Caco-2 (cell line): ENCODE measurements at places on chromosomes 13 and 19. TPM values are rescaled to one million over a fixed set of nuclear protein-coding genes. Genes with fewer than 3 reads are reported as not detected.

DNA sequence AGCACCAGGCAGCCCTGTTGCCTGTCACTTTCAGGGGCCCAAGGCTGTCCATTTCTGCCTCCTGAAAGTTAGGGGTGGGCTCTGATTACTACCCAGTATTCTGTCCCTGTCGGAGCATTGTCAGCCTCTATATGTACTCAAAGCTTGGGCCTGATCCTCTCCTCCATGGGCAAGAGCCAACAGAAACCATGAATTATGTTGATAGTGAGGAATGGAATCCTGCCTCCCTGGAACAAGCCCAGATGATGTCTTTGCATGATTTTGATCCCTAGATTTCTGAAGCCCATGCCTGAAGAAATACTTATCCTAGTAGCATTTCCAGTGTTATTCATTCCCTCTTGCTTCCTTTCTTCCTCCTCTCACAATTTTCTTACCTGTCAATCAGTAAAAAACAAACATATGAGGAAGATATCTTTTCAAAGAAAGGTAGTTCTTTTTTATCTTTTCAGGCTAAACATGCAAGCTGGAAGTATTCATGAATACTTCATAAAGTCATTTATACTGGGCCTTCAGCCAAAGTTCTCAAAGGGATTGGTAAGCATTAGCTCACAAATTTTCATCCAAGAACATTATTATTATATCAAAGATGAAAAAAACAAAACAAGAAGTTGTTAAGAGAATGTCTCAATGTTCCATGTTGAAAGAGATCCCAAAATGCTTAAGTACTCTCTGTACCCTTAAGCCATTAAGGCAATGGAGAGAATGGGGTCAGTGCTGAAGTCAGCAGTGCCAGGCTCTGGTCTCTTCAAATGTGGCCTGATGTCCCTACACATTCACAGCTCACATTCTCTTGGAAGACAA, 171.7 kb downstream of the NHLRC3 start:
- H3K27me3 ChIP-seq = no peaks in the 10 kb centered on the region
- no peaks in the 10 kb centered on the region for H3K36me3 ChIP-seq
- H3K4me1 ChIP-seq = no peaks in the 10 kb centered on the region
- no peak overlapping the region for H3K27ac ChIP-seq

GRCh38 chr13:89903115-89903514, 1444.4 kb upstream of the MIR17HG start:
- no peak overlapping the region for H3K4me3 ChIP-seq
- DNase-seq = no peak
- H3K4me1 ChIP-seq = no peaks in the 10 kb centered on the region
- H3K36me3 ChIP-seq = no peaks in the 10 kb centered on the region
- H3K27ac ChIP-seq = no peak overlapping the region
- no peaks in the 10 kb centered on the region for H3K27me3 ChIP-seq

GRCh38 chr19:31338069-31338776, 11.0 kb downstream of the TSHZ3 start:
- no peaks in the 10 kb centered on the region for H3K27me3 ChIP-seq
- no peaks in the 10 kb centered on the region for H3K36me3 ChIP-seq
- peak; percentile 49 for DNase-seq
- no peak overlapping the region for H3K4me3 ChIP-seq
- H3K4me1 ChIP-seq = no peaks in the 10 kb centered on the region
- no peak overlapping the region for H3K27ac ChIP-seq

- no peaks in the 10 kb centered on the region for H3K36me3 ChIP-seq
- H3K4me3 ChIP-seq = no peak overlapping the region
- DNase-seq = no peak
Observed at GRCh38 chr19:17679526-17680229, 8.5 kb downstream of the UNC13A start.

- H3K4me1 ChIP-seq = 0 out of 2 replicates have a peak, but pooled peaks cover 12% of the 10 kb centered on the region
- DNase-seq = peak; percentile 77
- H3K4me3 ChIP-seq = no peak overlapping the region
Observed at GRCh38 chr19:1853295-1854038, 5.2 kb upstream of the REXO1 start.

DNA sequence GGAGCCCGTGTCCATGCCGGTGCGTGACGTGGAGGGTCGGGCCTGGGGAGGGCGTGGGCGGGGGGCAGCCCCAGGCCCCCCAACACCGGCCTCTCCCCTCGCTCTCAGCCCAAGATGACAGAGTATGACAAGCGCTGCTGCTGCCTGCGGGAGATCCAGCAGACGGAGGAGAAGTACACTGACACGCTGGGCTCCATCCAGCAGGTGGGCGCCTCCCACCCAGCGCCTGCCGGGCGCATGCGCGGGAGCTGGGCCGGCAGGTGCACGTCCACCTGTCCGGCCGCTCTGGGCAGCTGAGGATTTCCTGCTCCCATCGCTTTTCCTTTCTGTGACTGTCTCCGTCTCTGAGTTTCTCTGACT, 49.8 kb downstream of the VAV1 start:
- H3K27me3 ChIP-seq = no peaks in the 10 kb centered on the region
- H3K4me3 ChIP-seq = no peak overlapping the region
- no peaks in the 10 kb centered on the region for H3K36me3 ChIP-seq

DNA sequence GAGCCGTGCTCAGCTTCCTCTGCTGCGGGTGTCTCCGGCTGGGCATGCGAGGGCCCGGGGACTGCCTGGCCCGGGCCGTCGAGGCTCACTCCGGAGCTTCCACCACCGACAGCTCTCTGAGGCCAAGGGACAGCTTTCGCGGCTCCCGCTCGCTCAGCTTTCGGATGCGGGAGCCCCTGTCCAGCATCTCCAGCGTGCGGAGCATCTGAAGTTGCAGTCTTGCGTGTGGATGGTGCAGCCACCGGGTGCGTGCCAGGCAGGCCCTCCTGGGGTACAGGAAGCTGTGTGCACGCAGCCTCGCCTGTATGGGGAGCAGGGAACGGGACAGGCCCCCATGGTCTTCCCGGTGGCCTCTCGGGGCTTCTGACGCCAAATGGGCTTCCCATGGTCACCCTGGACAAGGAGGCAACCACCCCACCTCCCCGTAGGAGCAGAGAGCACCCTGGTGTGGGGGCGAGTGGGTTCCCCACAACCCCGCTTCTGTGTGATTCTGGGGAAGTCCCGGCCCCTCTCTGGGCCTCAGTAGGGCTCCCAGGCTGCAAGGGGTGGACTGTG, 1.2 kb downstream of the S1PR4 start:
- H3K27me3 ChIP-seq = no peaks in the 10 kb centered on the region
- no peak overlapping the region for H3K4me3 ChIP-seq
- no peak for DNase-seq
- no peak overlapping the region for H3K27ac ChIP-seq

GRCh38 chr13:31908696-31909411, 122.7 kb upstream of the FRY start:
- no peak overlapping the region for H3K4me3 ChIP-seq
- no peaks in the 10 kb centered on the region for H3K36me3 ChIP-seq
- no peaks in the 10 kb centered on the region for H3K27me3 ChIP-seq

GRCh38 chr19:45593520-45593919, 8.5 kb downstream of the GPR4 start:
- no peak overlapping the region for H3K4me3 ChIP-seq
- H3K27me3 ChIP-seq = peaks cover 2% of the 10 kb centered on the region; the same call in 1 of the 2 replicates
- no peaks in the 10 kb centered on the region for H3K36me3 ChIP-seq
- no peak for DNase-seq
- H3K27ac ChIP-seq = no peak overlapping the region
- H3K4me1 ChIP-seq = peaks cover 4% of the 10 kb centered on the region

DNA sequence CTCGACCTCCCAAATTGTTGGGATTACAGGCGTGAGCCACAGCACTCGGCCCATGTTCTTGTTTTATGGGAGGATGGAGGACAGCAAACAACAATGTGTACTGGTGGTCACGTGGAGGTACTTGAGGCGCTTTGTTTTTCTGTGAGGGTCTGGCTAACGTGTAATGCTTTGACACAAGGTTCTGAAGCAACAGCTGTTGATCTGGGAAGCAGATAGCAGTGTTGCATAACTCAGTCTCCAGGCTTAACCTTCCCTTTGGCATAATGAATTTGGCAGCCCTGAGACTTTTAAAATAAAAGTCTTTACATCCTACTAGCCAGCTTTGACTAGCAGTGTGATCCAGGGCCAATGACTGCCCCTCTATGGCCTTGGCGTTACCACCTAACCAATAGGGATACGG, 6.9 kb upstream of the ZNF580 start:
- 0 out of 2 replicates have a peak, but pooled peaks cover 2% of the 10 kb centered on the region for H3K36me3 ChIP-seq
- peaks cover 7% of the 10 kb centered on the region for H3K4me1 ChIP-seq
- H3K27me3 ChIP-seq = no peaks in the 10 kb centered on the region
- H3K4me3 ChIP-seq = no peak overlapping the region
- peak overlapping the region; percentile 97 for H3K27ac ChIP-seq

DNA sequence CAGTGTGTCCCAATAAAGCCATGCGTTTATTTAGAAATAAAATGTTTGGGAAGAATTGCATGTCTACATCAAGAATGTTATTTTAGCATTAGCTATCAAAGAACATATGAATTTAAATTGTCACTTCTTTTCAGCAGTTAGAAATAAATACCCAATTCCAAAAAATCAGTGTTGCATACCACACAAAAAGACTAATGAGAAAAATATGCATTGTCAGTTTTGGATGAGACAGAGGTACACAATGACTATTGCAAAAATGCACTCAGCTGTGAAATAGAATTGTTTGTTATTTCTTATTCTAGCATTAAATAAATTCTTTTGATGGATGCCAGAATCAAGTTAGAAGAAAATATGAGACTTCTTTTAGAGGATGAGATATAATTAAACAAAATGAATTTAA, 833.9 kb downstream of the SLITRK1 start:
- H3K27me3 ChIP-seq = no peaks in the 10 kb centered on the region
- DNase-seq = no peak
- H3K36me3 ChIP-seq = no peaks in the 10 kb centered on the region
- no peaks in the 10 kb centered on the region for H3K4me1 ChIP-seq

GRCh38 chr19:29085206-29085605, 127.7 kb downstream of the UQCRFS1 start:
- no peak overlapping the region for H3K4me3 ChIP-seq
- H3K36me3 ChIP-seq = no peaks in the 10 kb centered on the region
- H3K4me1 ChIP-seq = peaks cover 4% of the 10 kb centered on the region; the same call in 1 of the 2 replicates
- no peaks in the 10 kb centered on the region for H3K27me3 ChIP-seq
- H3K27ac ChIP-seq = no peak overlapping the region
- no peak for DNase-seq

GRCh38 chr13:20993661-20994440, 67.5 kb downstream of the LATS2 start:
- no peaks in the 10 kb centered on the region for H3K27me3 ChIP-seq
- no peak for DNase-seq
- H3K36me3 ChIP-seq = peaks cover 9% of the 10 kb centered on the region
- H3K4me3 ChIP-seq = no peak overlapping the region
- H3K27ac ChIP-seq = peak overlapping the region; percentile 1
- no peaks in the 10 kb centered on the region for H3K4me1 ChIP-seq

- no peaks in the 10 kb centered on the region for H3K4me1 ChIP-seq
- H3K36me3 ChIP-seq = no peaks in the 10 kb centered on the region
- no peak for DNase-seq
- no peak overlapping the region for H3K27ac ChIP-seq
Observed at GRCh38 chr13:72696579-72696978, 30.9 kb downstream of the MZT1 start.

GRCh38 chr13:21121616-21122015, 54.7 kb downstream of the SKA3 start:
- H3K4me1 ChIP-seq = no peaks in the 10 kb centered on the region
- no peak overlapping the region for H3K4me3 ChIP-seq
- DNase-seq = no peak
- no peaks in the 10 kb centered on the region for H3K36me3 ChIP-seq
- H3K27me3 ChIP-seq = no peaks in the 10 kb centered on the region

DNA sequence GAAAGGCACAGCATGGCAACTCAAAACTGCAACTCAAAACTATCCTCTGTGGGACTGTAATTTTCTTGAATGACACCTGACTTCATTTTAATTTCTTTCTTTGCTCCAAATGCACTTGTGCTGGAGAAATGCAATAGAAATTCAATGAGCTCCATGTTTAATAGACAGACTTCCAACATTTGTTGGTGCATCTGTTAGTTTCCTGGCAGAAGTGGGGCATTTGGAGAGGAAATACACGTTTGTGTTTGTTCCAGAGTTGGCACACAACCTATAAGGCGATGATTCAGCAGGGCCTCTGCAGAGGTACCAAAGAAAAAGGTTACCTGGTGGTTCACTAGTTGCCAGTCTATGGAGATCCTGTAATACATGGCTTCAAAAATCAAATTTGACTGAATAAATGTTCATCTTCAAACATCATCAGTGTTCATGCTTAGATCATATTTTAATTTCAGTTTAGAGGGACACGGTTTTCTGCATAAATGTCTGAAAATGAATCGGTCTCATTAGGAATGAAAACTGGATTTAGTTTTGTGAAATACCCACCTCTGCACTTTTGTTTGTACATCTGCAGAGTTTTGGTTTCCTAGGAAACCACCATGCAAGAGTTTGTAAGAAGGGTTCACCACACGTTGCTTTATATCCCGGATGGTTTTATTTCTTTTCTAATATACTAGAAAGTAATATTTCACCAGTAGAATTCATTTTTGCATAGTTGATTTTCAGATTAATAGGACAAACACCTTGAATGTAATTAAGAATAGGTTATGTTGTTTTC, 21.8 kb upstream of the OBI1 start:
- no peaks in the 10 kb centered on the region; the same call in 1 of the 2 replicates for H3K27me3 ChIP-seq
- no peak overlapping the region for H3K4me3 ChIP-seq
- H3K4me1 ChIP-seq = no peaks in the 10 kb centered on the region
- H3K27ac ChIP-seq = no peak overlapping the region
- H3K36me3 ChIP-seq = no peaks in the 10 kb centered on the region

DNA sequence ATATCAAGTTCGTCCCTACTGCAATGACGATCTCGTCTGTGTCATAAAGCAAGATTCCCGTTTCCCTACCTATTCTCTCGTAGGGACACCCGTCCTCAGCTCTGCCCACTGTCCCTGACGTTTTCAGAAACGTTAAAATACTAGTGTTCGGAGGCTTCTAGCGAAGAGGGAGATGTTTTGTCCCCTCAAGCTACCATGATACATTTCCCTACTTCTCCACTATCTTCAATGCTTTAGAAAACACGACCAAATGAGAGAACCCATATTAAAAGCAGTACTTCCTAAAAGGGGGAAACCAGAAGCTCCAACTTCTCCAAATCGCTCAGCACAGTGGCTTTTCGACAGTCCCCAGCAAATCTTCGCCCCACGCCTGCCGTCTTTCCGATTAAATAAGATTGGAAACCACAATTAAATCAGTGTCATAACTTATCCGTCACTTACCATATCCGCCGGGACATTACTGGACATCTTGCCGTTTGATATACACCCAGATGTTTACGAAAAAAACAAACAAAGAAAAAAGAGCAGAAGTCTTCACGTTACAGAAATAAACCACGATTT, 1.3 kb downstream of the UBL3 start:
- no peak for DNase-seq
- peak overlapping the region; percentile 58 for H3K4me3 ChIP-seq
- H3K36me3 ChIP-seq = no peaks in the 10 kb centered on the region
- H3K4me1 ChIP-seq = peaks cover 29% of the 10 kb centered on the region

GRCh38 chr19:610801-611480, 21.3 kb downstream of the HCN2 start:
- H3K36me3 ChIP-seq = no peaks in the 10 kb centered on the region
- H3K4me3 ChIP-seq = no peak overlapping the region
- H3K4me1 ChIP-seq = no peaks in the 10 kb centered on the region
- no peaks in the 10 kb centered on the region for H3K27me3 ChIP-seq
- no peak overlapping the region for H3K27ac ChIP-seq

- no peaks in the 10 kb centered on the region for H3K27me3 ChIP-seq
- peak; percentile 86 for DNase-seq
- H3K27ac ChIP-seq = no peak overlapping the region
- peak overlapping the region; percentile 29 for H3K4me3 ChIP-seq
Observed at GRCh38 chr19:3275583-3276340, 51.3 kb downstream of the CELF5 start.

The ATP13A1 gene
- 83.0 and 93.1 TPM in 2 replicates for total RNA-seq

The PALM gene
- total RNA-seq = 14.7 and 16.1 TPM in 2 replicates

The TEX26 gene
- not detected in 2 replicates for total RNA-seq

The ANGPTL8 gene
- total RNA-seq = not detected in 2 replicates

The PEAK3 gene
- total RNA-seq = not detected in 2 replicates

The ZSCAN5A gene
- total RNA-seq = 10.9 and 11.3 TPM in 2 replicates

The ZNF837 gene
- 2.2 and 2.3 TPM in 2 replicates for total RNA-seq

The FOXA3 gene
- 15.3 and 19.0 TPM in 2 replicates for total RNA-seq

The ATP4A gene
- not detected in 2 replicates for total RNA-seq
